ENCODE measurements at places on chromosomes 4 and X.

- DNase-seq: no peak
Measured at GRCh38 chr4:161717084-161717483, 446.7 kb downstream of the FSTL5 start.

- no peak for DNase-seq
Measured at GRCh38 chrX:71525316-71525715, 7.6 kb upstream of the OGT start.

DNA sequence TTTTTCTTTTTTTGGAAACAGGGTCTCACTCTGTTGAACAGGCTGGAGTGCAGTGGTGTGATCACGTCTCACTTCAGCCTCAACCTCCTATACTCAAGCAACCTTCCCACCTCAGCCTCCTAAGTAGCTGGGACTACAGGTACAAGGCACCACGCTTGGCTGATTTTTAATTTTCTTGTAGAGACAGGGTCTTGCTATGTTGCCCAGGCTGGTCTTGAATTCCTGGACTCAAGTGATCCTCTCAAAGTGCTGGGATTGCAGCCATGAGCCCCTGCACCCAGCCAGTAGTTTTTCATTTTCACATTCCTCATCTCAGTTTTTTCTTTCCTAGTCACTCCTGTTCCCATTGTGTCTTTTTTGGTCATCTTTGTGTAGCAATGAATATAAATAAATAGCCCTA, 11.1 kb downstream of the USO1 start:
- DNase-seq: no peak

DNA sequence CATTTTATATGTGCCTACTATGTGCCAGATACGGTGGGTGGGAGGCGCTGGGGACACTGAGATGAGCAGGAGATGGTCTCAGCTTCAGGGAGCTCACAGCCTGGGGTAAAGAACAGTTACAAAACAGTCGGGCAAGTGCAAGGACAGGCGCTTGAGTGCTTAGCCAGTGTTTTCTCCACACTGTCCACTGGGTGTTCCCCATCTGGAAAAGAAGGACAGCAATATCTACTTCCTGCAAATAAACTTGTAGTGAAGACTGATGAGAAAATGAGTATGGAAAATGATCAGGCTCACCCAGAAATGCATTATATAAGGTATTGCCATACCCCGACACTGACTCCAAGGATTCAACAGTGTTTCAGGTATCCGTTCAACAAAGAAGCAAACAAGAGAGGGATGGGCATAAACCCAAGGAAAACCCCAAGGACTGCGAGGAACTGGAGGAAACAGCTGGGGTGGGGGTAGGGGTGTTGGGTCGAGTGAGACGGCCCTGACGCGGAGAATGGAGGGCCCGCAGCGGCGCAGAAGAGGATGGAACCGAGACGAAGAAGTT, 835 bp downstream of the TMEM185A start:
- no peak for DNase-seq

- no peak for DNase-seq
Measured at GRCh38 chrX:132786217-132786616, 172.2 kb downstream of the HS6ST2 start.

GRCh38 chr4:137644201-137644600, 111.9 kb upstream of the PCDH18 start:
- DNase-seq: no peak

DNA sequence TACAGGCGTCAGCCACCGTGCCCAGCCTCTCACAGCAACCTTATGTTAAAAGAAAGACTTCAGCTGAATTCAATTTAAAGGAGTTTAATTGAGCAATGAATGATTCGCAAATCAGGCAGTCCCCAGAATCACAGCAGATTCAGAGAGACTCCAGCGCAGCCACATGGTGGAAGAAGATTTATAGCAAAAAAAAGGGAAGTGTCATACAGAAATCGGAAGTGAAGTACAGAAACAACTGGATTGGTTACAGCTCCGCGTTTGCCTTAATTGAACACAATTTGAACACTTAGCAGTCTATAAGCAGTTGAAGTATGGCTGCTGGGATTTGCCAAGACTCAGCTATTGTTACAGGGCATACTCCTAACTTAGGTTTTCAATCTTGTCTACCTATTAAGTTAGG, 19.8 kb downstream of the CENPVL3 start:
- DNase-seq: no peak

DNA sequence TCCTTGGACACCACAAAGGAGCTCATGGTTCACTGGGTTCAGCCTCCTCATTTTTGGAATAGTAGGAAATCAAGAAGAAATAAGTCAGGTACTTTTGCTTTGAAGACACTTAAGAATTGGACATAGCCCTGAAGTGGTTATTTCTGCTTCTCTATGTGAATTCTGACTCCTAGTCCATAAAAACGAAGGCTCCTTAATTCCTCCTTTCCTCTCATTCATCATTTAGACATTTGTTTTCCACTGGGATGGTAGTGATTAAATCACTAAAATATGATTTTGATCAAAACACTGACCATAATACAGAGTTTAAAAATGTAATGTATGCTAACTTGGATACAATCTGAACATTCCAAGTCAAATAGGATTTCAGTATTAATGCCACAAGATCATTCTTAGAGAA, 34.7 kb upstream of the CYP2U1 start:
- DNase-seq: no peak
